ENCODE measurements at places on chromosomes 11 and 22.

GRCh38 chr22:32031466-32031865 is 11.6 kb upstream of the SLC5A1 start:
- no peak for DNase-seq

- DNase-seq = no peak
These were observed 872.2 kb downstream of the NTM start for GRCh38 chr11:132242632-132243031.

DNA sequence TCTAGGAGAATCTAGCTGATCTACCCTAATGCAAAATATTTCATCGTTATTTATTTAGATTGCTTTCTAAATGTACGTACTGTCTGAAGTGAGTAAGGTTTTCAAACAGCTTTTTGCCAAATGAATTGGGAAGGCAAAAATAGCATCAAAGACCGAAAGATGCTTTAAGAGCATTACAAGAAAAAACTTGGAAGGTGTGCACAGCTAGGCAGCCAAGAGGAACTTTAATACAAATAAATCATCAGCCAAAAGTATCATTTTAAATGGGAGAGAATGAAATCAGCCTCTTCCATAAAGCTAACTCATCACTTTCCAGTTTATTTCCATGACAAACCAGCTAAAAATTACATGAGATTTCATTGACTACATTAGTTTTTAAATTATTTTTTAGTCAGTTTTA is 30.2 kb upstream of the CFAP300 start:
- no peak for DNase-seq

DNA sequence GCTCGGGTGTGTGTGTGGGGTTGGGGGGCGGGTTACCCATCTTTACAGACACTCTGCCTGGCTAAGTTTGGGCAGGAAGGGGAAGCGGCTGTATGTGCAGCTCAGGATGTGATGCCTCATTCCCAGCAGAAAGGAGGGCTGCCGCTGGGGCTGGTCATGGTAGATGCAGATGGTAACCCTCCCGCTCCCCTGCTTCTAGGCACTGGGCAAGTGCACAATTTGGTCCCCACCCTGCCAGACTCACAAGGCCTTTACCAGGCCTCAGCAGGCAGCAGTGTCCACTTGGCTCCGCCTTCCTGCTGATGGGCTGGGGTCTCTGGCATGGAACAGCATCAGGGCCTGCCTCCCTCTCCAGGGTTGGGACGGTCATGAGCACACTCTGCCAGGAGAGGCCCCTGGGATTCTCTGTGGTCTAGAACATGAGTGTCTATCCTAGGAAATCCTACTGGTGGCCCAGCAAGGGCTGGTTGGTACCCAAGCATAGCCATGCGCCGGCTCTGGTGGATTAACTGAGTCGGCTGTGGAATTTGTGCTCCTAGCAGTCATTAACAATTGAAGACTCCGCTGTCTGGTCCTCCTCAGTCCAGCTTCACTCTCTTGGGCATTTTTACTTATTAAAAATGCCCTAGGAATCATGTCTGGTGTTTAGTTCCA is 4.2 kb downstream of the LMO1 start:
- DNase-seq = no peak

DNA sequence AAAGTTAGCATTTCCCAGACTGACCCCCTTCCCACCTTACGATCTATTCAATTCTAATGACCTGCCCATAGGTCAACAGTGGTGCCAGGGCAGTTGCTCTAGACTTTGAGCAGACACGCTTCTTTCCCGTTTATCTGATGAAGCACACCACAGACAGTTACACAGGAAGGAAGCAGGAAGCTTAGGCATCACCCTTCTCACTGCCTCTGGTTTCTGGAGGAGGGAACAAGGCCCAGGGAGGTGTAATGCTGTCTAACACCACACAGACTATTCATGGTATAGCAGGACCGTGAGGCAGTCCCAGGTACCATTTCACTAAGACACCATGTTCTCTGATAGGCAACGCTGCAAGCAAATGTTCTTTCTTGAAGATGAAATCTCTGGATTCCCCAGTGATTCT is 279.4 kb downstream of the NTM start:
- DNase-seq = no peak

DNA sequence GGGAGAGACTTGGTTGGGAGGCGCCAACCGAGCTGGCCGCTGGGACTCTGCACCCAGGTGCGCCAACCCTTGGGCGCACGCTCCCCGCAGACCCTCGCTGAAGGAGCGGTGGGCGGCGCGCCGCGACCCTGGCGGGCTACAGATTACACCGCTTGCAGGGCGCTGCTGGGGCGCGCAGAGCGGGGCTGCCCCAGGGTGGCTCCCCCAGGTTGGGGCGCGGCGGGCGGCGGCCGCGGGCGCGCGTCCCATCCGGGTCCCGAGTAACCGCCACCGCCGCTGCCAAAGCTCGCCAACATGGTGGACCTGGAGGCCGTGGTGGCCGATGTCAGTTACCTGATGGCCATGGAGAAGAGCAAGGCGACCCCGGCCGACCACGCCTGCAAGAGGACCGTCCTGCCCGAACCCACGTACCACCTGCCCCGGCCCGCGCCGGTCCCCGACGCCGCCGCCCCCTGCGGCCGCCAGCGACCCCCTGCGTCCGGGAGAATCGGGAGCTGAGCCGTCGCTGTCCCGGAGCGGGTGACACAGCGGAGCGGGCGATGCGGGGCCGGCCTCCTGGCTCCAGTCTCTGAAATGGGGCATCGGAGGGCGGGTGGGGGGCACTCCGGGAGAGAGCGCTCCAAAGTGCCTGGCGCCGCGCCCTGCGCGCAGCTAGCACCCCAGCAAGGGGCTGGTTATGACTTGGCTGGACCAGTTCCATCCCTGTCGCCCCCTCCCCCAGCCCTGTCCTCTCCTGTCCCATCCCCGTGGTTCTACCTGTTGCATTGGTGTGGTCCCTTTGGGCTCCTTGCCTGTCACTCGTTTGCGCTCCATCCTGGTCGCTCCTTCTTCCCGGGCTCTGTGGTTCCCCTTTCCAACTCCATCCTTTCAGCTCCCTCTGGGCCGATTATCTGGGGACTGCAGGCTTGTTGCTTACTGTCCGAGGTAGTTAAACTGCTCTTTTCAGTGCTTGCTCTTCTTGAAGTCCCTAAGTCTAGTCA is 143.3 kb upstream of the GRK3 start:
- DNase-seq = no peak

DNA sequence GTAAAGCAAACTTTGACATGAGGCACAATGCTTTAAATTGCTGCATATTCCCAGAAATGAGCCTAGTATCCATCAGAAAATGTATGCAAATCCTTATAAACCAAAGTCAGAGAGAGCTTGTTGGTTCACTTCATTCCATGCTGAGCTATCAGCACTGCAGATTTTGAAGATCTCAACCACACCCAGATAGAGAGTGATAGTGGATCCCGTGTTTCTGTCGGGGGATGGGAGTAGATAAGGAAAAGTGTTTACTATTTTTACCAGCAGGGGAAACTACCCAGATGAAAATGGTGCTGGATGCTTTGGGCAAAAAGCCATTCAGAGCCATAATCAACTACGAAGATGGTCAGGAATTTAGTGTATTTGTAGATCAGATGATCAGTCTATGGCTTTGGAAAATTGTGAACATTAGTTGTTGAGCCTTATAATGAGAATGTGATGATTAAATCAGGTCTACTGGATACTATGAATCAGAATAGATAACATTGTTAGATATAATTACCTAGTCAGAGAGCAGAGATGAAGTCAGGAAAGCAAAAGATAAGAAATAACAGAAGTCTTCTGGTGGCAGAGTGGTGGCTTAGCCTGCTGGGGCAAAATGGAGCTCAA is 10.8 kb downstream of the OR51B6 start:
- DNase-seq = no peak

DNA sequence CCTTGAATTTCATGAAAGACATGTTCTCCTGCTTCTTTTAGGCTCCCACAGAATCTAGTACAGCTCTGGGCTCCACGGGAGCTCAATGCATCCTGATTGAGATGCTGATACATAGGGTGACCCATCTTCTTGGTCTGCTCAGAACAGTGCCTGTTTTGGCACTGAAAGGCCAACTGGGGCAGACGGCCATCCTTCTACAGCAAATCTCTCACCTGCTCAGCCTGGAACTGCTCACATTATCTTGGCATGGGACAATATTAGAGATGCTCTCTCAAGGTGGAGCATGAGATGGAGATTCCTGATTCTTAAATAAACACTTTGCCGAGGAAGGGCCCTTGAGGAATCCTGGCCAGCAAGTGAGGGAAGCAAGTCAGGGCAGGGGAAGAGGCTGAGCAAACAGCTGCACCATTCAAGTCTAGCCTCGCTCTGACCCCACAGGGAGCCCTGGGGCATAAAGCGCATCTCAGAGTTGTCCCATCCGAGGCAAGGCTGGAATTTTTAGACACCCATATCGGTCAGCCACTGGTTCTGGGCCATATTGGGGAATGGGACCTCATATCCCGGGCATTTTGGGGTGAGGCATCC is 58.4 kb upstream of the CSNK2A3 start:
- DNase-seq = no peak

- no peak for DNase-seq
These were observed 52.9 kb downstream of the UVRAG start for GRCh38 chr11:75867778-75868374.

DNA sequence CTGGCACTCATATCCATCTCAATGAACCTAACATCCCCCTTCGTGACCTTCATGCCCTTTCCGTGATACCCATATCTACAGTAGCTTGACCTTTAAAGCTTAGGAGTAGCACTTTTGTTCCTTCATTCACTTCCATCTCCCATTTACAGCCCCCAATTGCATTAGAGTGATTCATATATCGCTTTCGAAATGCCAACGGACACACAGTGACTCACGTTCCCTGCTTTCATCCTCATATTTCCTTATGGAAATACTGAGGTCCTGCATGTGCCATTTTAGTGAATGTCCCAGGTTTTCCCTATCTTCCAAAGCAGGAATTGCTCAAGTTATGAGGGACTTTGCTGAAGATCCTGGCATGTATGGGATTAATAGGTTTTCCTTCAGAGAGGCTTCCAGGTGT is 44.3 kb upstream of the CEP126 start:
- no peak for DNase-seq

DNA sequence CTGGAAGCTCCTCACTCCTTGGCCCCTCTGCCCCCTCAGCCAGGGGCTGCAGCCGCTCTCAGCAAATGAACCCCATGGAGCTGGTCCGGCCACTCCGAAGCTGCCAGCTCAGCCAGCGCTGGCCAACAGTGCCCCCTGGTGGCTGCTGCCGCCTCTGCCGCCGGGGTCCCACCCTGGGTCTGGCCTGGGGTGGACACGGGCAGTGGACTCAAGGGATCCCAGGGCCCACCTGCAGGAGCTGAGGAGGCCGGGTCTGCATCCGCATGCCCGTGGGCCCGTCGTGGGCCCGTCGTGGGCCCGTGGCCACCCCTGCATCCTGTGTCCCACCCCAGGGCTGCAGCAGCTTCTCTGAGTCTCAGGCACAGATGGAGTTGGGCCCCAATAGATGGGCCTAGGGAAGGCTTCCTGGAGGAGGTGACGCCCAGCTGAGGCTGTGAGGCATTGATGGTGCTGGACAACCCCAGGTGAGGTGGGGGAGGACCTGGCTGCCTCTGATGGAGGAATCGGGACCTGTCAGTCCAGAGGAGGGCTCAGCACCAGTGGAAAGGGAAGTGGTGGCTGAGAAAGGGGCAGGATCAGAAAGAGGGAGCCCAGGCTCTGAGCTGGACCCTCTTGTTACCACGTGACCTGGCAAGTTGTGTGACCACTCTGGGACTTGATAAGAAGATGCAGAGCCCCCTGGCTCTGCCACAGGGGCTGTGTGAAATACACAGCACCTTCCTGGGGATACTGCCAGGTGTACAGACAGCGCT is 522.3 kb downstream of the BRD1 start:
- peak; percentile 47 for DNase-seq

GRCh38 chr11:12143461-12144258 is 33.3 kb downstream of the MICAL2 start:
- no peak for DNase-seq

GRCh38 chr11:115471367-115471766 is 32.8 kb downstream of the CADM1 start:
- DNase-seq = no peak

GRCh38 chr11:26983645-26984044 is 10.3 kb upstream of the FIBIN start:
- no peak for DNase-seq

DNA sequence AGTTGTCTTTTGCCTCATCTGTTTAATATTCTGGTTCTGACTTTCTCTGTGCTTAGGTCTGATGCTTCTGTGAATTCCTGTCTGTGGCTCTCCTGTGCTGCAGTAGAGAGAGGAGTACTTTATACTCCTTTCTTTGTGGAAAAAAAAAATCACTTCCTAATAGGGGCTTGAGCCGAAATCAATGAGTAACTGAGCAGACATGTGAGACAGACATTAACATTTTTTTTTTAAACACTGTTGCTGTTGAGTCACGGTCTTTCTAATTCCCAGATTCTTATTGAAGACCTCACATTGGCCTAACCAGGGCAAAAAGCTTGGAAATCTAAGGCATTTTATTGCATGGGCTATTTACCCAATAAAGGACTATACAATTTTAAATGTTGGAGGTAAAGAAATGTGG is 86.1 kb downstream of the GRM5 start:
- no peak for DNase-seq

GRCh38 chr11:17603056-17603825 is 56.2 kb downstream of the OTOG start:
- no peak for DNase-seq

DNA sequence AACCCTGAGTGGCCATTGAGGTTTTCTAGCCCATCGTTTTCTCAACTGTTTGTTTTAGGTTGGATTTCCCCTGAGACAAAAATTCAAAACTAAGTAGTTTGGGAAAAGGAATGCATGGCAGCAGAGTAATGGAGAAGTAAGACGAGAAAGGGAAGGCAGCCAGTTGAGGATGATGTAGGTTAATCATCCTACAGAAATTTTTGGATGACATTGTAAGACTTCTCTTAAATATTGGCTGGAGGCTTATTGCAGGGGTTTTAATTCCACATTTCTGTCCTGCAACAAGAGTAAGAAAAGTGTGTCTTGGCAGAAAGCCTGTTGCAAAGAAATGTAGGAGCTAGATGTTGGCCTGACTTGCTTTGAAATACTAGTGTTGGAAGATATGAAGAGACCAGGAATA is 308.8 kb downstream of the LUZP2 start:
- DNase-seq = no peak

- DNase-seq = no peak
These were observed 83.5 kb downstream of the CTTN start for GRCh38 chr11:70481625-70482528.

GRCh38 chr11:114110952-114111947 is 51.7 kb downstream of the ZBTB16 start:
- no peak for DNase-seq

DNA sequence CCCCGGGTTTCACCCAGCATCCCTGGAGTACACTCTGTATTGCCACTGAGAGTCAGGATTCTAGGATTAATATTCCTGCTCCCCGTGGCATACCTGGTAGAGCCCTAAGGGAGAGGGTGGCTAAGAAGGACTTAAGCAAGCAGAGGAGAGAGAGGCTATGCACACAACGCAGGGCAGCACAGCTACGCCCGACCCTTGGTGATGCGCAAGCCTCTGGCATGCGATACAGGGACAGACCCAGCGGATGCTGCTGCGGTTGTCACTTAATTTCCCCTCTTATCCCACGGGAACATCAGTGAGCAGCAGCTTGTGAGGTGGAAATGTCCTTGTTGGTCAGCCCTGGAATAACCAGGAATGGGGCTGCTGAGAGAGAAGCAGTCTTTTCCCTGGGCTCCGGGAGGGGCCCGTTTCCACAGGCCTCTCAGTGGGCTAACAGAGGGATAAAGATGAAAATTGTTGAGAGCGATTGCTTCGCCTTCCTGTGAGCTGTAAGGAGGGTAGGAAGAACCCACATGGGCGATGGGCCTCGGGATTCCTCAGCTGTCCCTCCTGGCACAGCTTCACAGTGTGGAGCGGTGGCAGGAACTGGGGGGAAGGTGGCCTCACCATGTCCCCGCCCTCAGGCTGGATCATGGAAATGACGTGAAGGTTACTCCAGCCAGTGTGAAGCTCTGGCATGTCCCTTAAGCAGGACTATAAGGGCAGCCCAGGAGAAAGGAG is 48.4 kb upstream of the RAB1B start:
- no peak for DNase-seq

Data from stimulated activated CD8-positive, alpha-beta memory T cell treated with anti-CD3 and anti-CD28 coated beads, Interleukin-15, amount 100 ng/mL, for 48 hours (primary cell).